H9 (cell line): ENCODE measurements at places on chromosomes 3 and 15. TPM values are rescaled to one million over a fixed set of nuclear protein-coding genes. Genes with fewer than 3 reads are reported as not detected.
A peak's percentile ranks its signal among the peaks of the same experiment; 100 is the strongest.

DNA sequence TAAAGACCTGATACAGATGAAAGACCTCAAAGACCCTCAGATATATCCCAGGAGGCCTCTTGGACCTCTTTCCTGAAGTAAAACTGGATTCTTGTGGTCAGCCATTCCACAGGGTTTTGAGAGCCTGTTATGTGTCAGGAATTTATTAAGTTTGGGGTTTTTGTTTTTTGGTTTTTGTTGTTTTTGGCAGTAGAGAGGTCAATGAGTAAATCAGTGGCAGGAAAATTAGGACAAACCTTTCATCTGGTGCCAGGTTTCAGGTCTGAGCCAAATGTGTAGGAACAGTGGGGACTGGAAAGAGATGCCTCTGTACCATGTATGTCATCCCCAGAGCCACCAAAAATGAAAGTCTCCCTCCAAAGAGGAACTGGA lies 520.4 kb upstream of the MDFIC2 start:
- no peak for DNase-seq

DNA sequence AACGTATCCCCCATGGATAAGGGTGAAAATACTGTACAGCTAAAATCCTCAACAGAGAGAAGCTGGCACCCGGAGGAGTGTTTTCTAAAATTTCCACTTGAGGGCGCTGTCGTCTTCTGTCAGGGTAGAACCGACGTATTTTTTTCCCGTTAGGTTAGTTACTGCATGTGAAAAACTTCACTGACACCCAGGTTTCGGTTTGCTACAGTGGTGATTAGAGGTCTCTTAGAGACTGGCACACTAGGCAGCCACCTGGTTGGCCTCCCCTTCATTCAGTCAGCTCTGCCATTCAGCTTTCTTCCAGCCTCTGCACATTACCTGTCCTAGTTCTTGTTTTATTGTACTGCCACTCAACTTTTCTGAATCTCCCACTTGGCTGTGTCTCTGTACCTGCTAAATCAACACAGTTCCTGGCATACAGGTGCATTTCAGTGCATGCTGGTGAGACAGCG lies 18.4 kb downstream of the CCK start:
- peak; percentile 65 for DNase-seq

DNA sequence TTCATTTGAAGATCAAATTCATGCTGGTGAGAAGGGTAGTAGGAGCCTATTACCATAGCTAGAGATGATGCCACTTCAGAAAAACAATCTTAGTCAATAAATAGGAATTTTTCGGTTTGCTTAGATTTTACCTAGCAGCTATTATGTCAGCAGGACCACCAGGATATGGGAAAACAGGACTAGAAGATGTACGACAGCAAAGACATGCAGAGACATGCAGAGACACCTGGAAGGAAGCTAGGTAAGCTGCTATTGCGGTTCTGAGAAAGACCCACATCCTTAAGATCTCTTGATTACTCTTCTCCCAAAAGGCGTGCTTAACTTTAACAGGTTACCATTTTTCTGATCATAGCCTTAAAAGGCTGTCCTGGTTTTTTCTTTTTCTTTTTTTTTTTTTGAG lies 64.8 kb upstream of the THSD4 start:
- DNase-seq: no peak

DNA sequence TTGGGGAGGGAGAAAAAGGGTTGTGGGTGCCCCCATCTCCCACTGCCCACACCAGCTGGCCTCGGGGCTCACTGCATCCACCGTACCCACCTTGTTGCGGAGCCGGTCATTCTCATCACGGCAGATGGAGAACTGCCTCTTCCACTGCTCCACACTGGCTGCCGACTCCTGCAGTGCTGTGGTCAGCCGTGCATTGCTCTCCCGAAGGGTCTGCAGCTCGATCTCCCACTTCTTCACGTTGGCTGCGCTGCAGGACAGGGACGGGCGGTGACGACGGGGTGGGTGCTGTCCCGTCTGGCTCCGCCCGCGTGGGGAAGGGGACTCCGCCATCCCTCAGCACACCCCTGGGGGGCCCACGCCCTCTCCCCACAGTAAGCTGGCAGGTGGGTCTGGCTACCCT lies 45.1 kb downstream of the WHAMM start:
- DNase-seq: peak; percentile 16

GRCh38 chr3:122975924-122976293 lies 51.7 kb downstream of the SEMA5B start:
- DNase-seq: no peak

- DNase-seq: no peak
Observed at GRCh38 chr3:147937341-147937740, 528.2 kb downstream of the ZIC1 start.

GRCh38 chr15:53548236-53548635 lies 211.2 kb downstream of the WDR72 start:
- no peak for DNase-seq

DNA sequence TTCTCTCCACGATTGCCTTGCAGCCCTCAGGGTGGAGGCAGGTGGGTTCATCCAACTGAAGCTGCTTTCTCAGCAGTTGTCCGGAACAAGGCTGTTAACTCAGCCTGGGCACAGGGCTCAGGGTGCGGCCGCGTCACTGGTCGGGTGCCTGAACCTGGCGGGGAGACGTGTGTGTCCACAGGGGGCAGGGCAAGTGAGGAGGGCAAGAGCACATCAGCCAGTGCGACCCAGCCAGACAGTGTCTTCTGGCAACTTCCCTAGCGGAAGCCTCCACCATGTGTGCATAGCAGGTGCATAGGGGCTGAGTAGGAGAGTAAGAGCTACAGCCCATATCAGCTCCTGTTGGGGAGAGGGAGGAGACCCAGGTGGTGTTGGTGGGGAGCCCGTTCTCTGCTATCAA lies 150.4 kb upstream of the THRB start:
- no peak for DNase-seq

GRCh38 chr3:130709671-130710070 lies 37.0 kb downstream of the PIK3R4 start:
- DNase-seq: no peak

DNA sequence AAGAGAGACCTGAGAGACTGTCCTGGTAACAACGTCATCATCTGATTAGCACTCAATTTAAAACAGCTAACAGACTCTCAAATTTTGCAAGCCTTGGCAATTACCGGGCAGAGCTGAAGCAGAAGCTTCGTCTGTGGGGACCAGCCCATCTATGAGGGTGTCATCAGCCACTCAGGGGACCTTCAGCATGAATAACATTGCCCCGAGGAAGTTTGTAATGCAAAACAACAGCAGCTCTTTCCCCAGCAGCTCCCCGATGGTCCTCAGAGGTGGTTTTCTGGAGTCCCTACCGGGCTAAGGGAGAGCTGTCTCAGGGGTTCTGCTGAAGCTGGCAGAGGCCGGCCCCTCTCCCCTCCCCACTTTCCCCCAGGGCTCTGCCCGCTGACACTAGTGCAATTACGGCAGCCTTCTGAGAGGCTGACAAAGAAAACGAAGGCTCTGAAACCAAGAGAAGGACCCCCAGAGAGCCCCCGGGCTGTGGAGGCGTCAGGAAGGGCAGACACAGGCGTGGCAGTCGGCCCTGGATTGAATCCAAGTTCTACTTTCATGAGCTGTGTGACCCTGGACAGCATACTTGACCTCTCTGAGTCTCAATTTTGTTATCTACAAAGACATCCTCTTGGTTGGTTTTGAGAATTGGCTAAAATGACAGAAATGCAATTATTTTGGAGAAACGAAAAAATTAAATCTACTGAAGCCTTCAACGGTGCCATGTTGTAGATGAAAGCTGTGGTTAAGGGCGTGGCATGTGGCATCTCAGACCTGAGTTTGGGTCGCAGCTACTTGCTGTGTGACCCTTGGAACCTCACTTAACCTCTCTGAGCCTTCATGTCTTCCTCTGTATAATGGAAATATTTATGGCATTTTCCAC lies 102.1 kb upstream of the TLE3 start:
- DNase-seq: no peak

- no peak for DNase-seq
Observed at GRCh38 chr3:12957824-12958792, 115.1 kb downstream of the IQSEC1 start.

DNA sequence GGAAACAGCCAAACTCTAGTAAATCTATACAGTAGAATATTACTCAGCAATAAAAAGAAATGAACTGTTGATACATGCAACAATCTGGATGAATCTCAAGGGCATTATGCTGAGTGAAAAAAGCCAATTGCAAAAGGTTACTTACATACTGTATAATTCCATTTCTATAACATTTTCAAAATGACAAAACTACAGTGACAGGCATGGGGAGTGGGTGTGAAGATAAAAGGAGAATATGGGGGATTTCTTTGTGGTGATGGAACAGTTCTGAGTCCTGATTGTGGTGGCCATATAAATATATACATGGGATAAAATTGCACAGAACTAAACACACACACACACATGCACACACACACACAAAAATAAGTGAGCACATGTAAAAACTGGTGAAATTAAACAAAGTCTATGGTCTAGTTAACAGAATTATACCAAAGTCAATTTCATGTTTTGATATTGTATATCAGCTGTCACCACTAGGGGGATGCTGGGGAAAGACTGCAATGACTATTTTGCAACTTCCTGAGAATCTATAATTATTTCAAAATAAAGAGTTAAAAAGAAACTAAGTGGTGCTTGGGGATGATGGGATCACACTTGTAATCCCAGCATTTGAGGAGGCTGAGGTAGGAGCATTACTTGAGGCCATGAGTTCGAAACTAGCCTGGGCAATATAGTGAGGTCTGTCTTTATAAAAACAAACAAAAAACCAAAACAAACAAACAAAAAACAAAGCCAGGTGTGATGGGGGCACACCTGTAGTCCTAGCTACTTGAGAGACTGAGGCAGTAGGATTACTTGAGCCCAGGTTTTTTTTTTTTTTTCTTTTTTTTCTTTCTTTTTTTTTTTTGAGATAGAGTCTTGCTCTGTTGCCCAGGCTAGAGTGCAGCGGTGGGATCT lies 66.0 kb downstream of the SPTSSB start:
- no peak for DNase-seq

DNA sequence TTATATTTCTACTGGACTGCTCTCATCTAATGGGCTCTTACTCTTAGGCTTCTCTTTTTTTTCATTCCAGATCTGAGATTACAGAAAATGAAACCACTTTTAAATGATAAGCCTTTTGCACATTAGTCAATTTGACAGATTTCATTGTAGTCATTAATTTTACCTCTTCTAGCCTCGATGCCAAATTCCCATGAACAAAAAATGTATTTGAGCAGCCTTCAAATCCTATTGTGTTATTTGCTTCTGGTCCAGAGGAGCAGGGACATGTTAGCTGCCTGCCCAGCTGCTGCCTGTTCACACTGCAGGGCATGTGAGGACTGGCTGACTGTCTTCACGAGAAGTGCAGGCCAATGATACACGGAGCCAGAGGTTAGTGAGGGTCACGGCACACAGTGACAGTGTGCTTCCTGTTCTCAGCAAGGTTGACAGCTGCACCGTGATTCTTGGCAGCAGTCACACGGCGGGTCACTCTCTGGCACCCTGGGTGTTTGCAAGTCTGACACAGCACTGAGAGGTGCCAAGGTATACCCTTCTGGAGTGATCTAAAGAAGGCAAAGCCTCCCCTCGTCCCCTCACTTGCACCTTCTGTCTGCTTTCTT lies 40.8 kb downstream of the KAT2B start:
- DNase-seq: no peak

DNA sequence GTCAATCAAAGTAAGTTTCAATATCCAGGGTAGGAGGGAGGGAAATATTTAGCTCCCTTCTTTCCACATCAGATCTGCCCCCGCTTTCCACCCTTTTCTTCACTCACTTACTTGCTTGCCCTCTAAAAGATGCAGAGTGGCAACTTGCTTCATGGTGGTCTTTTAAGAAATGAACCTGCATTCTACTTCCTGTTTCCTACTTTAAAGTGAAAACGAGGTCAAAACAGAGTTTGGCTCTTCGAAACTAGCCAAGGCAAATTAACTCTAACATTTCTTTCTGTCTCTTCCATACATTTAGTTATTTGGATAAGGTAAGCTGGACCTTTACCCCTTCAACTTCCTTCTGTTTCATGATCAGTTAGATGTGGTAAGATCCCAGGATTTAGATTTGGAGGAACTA lies 34.2 kb upstream of the PEX5L start:
- no peak for DNase-seq

- no peak for DNase-seq
Observed at GRCh38 chr15:50083424-50084025, 35.5 kb downstream of the ATP8B4 start.

DNA sequence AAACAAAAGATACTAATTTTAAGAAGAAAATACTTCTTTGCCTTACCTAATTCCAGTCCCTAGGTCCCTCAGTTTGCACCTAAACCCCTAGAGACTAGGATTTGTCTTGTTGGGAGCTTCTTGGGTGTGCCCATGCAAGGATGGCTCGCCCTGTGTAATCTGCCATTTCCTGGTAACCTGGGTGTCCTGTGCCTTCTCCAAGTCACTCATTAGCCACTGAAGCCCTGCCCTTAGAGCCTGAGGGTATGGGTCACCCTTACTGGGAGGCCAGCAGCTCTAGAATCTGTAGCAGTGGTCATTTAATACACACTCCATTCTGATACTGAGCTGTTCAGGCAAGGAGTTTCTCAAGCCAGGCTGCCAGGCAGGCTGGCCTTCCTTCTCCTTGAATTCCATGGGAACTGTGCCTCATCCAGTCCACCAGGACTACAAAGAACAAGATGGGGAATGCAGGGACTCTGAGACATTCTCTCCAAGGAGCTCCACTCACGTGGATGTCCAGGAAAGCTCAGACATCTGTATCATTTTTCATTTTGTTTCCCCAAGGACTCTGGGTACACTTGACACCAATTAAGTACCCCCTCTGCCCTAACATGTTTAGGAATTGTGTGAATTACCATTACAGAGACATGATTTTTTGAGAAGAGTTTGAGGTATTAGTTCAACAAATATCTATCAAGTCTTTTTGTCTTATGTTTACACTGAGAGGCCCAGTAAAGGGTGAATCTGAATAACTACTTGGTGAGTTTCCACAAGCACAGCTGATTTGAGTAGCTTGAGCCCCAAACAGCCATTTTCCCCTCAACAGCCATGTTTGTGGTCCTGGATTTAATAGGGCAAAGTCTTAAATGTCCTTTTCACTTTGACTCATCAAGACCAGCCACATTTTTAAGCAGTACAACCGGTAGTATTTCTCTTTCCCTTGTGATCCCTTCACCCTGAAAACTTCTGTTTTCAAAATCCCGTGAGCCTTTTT lies 52.6 kb downstream of the ARNT2 start:
- no peak for DNase-seq

GRCh38 chr3:102207151-102207571 lies 227.7 kb upstream of the ZPLD1 start:
- DNase-seq: no peak

DNA sequence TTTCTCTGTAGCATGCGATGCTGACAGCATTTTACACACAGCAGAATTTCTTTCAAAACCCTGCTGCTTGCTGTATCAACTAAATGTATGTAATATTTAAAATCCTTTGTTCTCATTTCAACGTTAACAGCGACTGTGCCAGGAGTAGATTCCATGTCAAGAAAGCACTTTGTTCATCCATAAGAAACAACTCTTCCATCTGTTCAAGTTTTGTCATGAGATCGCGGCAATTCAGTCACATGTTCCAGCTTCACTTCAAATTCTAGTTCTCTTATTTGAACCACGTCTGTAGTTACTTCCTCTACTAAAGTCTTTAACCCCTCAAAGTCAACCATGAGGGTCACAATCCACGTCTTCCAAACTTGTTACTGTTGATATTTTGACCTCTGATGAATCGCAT lies 50.6 kb downstream of the SMARCC1 start:
- no peak for DNase-seq

- no peak for DNase-seq
Observed at GRCh38 chr3:12932347-12932746, 91.0 kb upstream of the RPL32 start.

Gene CCR9
- not detected in 2 replicates for total RNA-seq

Gene RNU5B-1
- not detected in 2 replicates for total RNA-seq

Gene FETUB
- total RNA-seq: not detected in 2 replicates

Gene MINAR1
- 0.74 and 0.77 TPM in 2 replicates for total RNA-seq

Gene ITIH1
- total RNA-seq: not detected in 2 replicates

Gene GP9
- total RNA-seq: not detected in 2 replicates
